Stimulated activated CD4-positive, alpha-beta T cell treated with anti-CD3 and anti-CD28 coated beads, Interleukin-2, amount 100 ng/mL, for 4 hours (primary cell): ENCODE measurements at places on chromosomes 2 and 18.

DNA sequence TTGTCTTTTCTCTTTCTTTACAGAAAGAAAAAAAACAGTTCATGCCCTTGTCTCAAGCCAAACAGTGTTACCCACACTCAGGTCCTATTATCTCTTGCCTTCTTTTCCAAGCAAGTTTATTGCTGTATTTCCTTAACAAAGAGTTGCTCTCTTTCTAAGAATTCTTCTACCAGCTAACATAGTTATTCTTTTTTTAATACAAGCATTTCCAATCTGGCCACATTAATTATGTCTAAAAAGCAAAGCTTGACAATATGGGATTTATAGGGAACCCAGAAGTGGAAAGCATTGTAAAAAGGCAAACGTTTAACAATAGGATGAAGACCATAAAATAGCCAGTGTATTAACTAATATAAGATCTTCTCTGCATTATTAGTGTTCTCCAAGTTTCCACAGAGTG, 272.5 kb upstream of the CWC22 start:
- no peak for DNase-seq

DNA sequence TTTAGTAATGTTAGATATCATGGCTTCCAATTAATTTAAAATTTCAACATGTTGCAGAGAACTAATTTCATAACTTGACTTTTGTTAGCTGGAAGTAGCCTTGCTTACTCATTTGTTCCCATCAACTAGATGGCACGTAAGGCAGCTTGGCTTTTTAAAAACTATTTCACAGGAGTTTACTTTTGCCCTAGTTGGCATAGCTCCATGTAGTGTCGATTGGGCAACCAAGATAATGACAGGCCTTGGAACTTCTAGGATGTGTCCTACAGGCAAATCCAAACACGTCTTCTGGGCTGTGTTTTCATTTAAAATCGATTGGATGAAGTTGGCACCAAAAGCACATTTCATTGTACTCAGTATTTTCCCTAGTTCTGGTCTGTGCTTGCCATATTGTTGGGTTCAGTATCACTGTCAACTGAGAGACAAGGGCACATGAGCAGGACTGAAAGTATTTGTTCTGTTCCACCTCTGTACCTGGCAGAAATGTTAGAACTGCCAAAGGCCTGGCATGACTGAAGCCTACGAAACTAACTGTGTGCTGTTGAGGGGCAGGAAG, 29.4 kb downstream of the HADHB start:
- DNase-seq = no peak

DNA sequence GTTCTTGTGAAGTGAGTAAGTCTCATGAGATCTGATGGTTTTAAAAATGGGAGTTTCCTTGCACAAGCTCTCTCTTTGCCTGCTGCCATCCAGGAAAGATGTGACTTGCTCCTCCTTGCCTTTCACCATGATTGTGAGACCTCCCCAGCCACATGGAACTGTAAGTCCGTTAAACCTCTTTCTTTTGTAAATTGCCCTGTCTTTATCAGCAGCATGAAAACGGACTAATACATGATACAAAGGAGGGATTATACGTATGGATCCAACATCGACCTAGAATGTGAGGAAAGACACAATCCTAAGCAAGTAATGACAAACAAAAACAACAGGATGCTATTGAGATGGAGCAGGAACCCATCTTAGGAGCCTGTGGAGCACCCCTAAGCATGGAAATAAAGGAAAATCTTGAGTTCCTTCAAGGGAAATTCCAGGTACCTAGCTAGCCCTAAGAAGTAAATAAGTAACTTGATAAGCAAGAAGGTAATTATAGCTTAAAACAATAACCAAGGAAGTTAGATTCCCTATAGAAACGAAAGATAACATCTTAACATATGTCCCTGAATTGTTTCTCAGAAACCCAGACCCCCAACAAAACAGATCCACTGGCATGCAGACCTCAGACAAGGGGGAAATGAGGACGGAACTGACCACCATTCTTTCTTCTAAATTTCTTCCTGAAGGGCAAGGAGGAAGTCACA, 1.5 kb upstream of the TNFRSF11A start:
- no peak for DNase-seq

DNA sequence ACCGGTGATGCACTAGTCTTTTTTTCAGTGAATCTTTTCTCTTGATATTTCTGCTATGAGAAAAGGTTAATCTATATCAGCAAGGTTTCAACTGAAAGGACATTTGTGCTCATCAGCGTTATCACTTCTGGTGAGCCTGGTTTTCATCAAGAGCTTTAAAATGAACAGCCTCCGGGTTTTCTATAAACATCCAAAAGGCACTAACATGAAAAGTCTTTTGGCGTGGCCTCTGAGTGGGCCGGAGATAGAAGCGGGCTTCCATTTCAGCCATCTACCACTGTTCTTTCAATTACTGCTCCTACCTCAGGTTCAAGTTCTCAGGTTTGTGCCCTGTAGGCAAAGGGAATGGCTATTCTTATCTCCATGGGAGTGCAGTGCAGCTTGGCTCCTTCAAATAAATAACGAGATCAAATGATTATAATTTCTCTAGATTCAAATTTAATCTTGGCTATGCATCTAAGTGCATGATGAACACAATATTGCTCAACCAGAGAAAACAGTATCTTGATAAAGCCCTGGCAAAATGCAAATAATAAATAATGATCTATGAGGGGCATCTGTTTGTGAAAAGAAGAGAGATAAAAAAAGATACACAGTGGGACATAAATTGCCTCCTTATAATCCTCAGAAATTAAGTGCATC, 314.8 kb downstream of the CDH2 start:
- DNase-seq = no peak

DNA sequence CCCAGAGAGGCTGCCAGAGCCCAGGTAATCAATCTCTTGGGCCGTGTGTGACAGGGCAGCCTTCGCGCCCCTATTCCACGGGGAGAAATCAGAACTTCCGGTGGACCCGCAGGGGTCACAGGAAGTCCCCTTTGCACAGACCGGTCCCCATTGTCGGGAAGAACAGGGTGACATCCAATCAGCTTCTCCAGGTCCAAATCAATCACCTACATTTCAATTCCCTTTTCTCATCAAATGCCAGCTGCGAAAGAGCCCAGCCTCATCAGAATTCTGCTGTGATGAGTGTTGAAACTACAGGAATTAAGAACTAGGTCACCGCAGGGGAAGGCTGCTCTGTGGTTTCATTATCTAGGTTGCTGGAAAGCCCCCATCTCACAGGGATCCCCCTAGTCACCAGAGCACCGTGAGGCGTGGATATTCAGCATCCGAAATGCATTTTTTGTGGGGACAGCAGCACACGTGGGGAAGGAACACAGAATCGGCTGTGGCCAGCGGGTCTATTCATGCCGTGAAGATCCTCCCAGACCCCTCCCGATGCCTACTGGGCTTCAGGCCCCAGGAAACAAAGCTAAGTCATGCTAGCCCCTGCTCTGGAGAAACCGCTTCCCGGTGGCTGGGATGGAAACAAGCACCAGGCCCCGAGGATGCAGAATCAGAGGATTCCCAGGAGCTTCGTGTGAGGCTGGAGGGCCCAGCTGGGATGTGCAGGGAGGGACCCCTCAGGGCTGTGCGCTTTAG, 193.7 kb upstream of the ID2 start:
- peak; percentile 41 for DNase-seq

GRCh38 chr2:202039278-202040078, 5.8 kb downstream of the FZD7 start:
- DNase-seq = no peak

- DNase-seq = no peak
Measured at GRCh38 chr18:903701-904100, 970 bp upstream of the ADCYAP1 start.

GRCh38 chr2:8168876-8169424, 512.9 kb upstream of the ID2 start:
- no peak for DNase-seq

- no peak for DNase-seq
Measured at GRCh38 chr18:58755304-58756010, 84.2 kb downstream of the MALT1 start.

GRCh38 chr2:64786343-64787018, 132.8 kb upstream of the SERTAD2 start:
- no peak for DNase-seq

DNA sequence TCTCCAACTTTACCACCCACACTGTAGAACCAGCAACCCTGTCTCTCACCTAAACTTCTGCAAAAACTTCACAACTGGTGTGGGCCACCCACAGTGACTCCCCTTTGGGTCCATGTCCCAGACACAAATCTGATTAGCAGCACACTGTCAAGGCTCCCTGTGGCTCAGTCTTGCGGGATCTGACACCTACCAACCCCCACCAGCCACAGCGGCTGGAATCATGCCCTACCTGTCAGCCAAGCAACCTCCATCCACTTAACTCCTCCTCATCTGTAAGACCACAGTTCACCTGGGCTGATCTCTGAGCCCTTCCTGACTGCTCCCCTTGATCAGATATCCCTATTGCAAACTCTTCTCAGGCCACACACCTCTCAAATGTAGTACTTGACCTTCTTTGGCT, 14.6 kb downstream of the TCF4 start:
- no peak for DNase-seq

DNA sequence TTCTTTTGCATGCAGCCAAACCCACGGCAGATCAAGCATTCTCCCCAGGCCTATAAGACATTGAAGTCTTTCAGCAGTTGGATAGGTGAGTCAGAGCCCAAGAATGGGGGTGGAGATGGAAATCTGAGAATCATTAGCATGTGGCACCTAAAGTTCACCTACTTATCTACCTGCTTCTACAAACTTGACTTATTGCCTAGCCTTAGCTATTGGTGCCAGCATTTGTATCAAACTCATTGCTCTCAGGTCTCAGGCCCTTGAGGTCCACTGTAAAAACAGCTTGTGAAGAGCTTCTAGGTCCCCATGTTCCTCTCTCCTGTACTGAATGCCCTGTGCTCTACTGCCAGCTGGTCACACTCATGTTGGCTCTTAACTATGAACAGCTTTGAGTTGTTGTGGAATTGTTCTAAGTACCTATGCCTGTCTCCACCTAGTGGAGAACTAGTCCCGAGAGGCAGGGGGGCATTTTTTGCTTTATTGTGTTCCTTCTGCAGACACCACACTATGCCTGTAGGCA, 278.4 kb upstream of the SPRED2 start:
- DNase-seq = no peak

GRCh38 chr2:135167273-135167672, 115.2 kb downstream of the RAB3GAP1 start:
- no peak for DNase-seq

- DNase-seq = no peak
Measured at GRCh38 chr2:213288913-213289700, 4.8 kb downstream of the SPAG16 start.

GRCh38 chr2:61090386-61090921, 24.8 kb downstream of the SANBR start:
- DNase-seq = no peak

DNA sequence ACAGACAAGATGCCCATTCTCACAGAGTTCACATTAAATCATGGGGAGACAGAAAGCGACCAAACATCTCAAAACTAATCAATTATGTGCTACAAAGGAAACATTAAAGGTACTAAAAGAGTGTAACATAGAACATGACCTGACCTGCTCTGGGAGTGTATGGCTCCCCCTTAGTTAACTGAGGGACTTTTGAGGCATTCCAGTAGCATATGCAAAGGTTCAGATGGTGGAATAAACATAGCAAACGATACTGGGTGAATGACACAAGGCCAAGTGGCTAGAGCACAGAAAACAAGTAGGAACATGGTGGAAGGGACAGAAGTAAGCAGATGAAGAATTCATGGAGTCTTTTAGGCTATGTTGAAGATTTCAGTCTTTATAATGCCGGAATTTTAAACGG, 11.9 kb downstream of the PPP3R1 start:
- no peak for DNase-seq

- DNase-seq = peak; percentile 56
Measured at GRCh38 chr18:63131106-63131958, 188.2 kb downstream of the BCL2 start.

DNA sequence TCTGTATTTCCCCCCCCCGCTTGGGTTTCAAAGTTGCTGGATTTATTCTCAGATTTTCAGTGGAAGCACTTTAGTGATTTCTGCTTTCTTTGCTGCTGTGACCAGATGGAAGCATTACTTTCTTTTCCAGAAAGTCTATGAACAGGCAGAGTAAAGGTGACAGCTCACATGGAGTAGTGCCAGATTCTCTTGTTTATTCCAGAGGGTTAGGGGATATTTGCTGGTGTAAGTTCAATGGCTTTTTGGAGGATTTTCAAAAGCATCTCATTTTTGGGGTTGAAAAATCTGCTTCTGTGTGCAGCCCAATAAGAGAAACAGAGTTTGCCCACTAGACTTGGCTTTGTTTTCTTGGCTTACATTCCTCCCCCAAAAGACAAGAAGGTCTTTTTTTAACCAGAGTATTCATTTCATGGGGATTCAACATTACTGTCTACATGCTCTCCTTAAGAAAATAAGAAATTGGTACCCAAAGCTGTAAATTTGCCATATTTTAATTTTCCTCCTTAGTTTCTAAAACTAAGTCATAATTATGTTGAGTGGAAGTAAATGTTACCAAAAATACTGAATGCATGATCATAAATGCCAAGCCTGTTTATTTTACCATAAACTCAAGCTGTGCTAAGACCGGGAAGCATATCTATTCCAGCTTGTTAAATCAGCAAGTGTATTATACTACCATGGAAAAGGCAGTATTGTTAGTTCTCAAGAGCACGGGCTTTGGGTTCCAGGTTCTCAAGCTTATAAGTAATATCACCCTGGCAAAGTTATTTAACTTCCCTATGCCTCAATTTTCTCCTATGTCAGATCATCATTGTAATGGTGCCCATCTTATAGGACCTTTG, 557.2 kb downstream of the CPS1 start:
- no peak for DNase-seq

DNA sequence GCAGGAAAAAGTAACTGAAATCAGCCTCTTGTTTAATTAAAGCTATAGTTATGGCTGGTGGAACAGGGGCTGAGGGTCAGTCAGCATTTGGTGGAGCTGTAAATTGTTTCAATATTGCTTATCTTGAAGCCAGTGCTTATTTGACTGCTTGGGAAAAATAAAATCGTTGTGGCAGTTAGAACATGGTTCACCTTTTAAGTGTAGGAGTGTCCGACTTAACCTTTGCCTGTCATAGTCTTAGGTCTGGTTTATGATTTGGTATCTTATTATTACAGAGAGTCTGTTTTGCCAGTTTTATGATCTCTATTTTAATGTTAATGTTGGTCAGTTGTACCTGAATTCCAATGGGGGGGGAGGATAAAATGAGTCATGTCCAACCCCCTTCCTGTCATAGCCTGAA, 27.2 kb upstream of the NOL4 start:
- no peak for DNase-seq

DNA sequence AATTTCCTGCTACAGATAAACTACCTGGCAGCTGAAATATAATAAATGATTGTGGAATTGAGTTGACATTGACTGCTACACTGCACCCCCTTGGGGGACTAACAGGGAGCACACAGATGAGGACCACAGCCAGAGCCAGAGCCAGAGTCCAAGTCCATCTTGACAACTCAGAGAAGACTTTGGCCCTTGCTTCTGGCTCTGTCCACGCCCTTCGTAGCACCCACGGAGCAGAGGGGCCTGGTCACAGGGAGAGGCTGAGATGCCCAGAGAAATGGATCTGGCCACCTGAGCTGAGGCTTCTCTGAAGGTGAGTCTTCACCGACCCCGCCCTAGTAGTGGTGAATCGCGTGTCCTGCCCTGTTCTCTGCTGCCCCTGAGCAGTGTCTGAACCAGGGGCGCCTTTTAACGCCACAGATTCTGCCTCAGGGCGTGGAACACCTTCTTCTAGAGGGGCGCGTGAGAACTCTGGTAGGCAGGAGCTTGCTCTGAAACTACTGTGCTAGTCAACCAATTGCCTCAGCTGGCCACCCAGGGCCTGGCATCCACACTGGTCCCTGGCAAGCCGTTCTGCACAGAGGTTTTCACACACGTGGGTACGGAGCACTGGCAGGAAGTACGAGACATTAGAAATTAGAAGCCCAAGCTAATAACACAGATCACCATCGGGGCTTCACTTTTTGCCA, 35.7 kb upstream of the MAT2A start:
- no peak for DNase-seq

GRCh38 chr18:75937306-75937705, 509.8 kb upstream of the SMIM21 start:
- no peak for DNase-seq
